ENCODE measurements at places on chromosomes 5 and 9.

GRCh38 chr9:120713257-120714087 lies 798 bp downstream of the MEGF9 start:
- DNase-seq: no peak

DNA sequence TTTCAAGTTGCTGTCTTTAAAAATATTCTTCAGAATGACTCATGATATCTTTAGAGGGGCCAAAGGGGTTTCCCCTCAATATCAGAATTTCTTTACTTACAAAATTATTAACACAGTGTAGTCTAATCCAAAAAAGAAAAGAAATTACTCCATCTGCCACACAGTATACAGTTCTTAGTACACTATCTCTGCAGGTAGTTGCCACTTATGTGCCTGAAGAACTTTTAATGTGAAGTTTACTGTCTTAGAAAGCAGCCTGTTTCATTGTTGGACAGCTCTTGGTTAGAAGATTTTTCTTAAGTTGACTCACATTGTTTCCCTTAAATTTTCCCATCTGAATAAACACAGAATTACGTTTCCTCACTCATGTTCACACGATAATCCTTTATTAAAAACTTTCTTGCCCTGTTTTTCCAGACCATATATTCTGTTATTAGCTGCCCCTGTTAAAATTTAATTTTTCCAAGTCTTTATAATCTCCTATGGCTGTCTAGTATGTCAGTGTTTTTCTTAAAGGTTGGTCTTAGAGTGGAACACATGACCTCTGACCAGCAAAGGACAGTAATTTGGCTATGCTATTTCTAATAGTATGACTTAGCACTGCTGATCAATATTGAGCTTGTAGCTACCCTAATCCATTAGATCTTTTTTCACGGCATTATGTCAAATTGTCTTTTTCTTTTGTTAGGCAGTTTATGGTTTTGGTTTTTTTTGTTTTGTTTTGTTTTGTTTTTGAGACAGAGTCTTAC lies 21.8 kb upstream of the FKTN start:
- DNase-seq: no peak

DNA sequence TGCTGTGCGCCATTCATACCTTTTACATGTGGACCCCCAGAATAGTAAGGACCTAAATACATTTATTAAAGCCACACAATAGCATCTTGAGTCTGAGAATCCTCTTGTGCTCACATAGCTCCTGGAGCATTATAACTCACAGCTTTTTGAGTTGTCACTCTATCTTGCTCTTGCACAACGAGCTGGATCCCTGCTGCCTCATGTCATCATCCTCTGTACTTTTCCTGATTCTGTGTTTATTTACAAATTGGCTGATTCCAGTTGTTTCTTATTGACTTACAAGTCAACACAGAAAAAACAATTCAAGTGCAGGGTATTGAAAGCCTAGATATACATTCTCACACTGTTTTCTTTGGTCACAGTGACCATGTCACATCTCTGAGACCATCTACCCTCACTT lies 112.9 kb downstream of the SLC1A3 start:
- DNase-seq: no peak

GRCh38 chr5:140795259-140795641 lies 598 bp downstream of the PCDHA2 start:
- DNase-seq: no peak

DNA sequence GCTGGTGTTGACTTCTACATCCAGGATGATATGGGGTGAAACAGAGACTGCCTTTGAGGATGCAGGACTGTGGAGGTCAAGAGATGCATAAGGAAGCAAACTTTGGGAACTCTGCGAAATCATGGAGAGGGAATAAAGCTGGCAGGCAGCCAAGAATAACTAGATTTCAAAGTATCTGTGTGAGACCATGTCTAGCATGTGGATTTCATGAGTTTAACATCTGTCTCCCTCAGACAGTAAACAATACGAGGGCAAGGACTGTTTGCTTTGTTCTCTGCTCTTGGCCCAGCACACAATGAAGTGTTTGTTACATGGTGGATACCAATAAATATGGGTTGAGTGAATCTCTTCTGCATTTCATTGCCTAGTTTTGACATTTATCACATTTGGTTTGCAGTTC lies 71.3 kb downstream of the RASEF start:
- DNase-seq: peak; percentile 46

- no peak for DNase-seq
These were observed 28.2 kb upstream of the FAM169A start for GRCh38 chr5:74894351-74894750.

DNA sequence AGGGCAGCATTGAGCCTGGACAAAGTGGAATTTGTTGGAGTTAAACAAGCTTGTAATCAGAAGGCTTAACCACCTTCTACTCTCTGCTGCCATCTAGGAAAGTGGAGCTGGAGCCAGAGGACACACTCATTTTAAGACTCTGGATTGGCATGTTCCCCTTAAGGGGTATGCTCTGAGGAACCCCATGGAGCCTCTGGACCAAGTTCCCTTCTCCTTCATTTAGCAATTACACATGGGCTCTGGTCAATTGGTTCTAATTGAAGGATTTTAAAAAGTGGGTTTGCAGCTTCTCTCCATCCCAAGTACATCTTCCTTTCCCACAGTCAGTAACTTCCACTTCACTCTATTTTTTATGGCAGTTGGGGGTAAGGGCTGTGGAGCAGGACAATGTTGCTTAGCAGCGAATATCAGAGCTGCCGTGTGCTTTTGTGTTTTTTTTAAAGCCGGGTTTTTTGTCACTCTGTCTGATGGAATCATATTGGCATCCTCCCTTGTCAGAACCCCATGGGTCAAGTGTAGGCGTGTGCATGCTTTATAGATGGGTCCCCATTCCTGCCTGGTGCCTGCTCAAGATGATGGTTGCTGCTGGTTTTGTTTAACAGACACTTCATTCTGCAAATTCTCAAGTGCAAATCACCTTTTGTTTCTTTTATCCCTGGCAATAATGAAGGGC lies 330.7 kb upstream of the ADAMTSL1 start:
- DNase-seq: no peak

- no peak for DNase-seq
These were observed 112.4 kb downstream of the KDM4C start for GRCh38 chr9:6870149-6870548.

DNA sequence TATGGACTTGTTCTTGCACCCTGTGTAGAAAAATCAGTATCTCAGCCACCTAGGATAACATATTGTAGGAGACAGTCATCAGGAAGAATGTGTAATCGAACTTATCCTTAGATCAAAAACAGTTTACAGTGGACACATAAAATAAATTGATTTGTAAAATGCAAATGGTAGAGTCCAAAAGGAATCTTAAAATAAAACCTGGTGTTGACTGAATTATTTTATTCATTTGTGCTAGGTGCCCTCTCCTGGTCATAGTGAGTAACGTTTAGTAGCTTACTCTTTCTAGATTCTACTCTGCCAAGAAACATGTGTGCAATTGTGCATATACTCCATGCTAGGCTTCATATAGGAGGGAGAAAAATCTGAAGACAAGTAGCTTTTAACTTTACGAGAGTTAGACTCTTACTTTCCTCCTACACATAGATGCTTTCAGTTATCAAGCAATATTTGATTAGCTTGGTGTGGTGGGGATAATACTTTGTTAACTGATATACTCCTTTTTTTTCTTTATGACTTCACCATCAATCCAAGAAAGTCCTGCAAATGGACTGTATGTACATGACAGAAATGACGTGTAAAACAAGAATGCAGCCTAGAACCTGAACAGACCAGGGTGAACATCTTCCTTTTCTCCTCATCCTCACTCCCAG lies 23.7 kb upstream of the LOX start:
- no peak for DNase-seq

DNA sequence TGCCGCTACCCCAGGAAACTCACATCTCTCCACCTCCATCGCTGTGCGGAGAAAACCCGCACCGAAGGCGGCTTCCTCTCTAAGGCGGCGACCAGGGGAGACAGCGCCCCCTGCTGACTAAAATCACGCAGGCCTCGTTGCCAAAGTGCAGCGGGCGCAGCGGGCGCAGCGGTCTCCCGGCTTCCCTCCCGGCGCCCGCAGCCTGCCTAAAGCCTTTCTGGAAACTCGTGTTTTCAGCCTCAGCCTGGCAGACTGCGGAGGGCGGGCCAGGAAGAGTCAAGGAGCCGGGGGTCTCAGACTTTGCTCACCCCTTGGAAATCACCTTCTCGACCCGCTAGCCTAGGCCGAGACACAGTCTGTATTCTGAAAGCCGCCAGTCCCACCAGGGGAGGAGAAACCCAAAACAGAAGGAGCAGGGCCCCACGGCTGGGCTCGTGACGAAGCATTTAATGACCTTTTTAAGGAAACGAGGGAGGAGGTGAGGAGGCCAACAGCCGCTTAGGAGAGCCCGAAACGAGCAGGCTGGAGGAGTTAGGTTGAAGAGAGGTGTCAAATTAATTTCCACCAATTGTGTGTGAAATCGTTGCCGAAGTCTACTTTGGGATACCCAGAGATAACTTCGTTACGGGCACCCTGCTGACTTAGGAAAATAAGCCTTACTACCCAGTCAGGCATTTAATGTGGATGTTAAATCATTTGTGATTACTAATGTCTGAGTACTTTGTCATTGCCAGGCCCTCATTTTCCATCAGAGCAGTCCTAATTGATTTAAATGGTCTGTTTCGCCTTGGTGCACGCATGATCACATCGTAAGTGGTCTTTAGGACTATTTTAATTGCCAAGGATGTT lies 7.3 kb upstream of the FOXB2 start:
- DNase-seq: peak; percentile 53
